ENCODE measurements at places on chromosomes 3 and 15.

DNA sequence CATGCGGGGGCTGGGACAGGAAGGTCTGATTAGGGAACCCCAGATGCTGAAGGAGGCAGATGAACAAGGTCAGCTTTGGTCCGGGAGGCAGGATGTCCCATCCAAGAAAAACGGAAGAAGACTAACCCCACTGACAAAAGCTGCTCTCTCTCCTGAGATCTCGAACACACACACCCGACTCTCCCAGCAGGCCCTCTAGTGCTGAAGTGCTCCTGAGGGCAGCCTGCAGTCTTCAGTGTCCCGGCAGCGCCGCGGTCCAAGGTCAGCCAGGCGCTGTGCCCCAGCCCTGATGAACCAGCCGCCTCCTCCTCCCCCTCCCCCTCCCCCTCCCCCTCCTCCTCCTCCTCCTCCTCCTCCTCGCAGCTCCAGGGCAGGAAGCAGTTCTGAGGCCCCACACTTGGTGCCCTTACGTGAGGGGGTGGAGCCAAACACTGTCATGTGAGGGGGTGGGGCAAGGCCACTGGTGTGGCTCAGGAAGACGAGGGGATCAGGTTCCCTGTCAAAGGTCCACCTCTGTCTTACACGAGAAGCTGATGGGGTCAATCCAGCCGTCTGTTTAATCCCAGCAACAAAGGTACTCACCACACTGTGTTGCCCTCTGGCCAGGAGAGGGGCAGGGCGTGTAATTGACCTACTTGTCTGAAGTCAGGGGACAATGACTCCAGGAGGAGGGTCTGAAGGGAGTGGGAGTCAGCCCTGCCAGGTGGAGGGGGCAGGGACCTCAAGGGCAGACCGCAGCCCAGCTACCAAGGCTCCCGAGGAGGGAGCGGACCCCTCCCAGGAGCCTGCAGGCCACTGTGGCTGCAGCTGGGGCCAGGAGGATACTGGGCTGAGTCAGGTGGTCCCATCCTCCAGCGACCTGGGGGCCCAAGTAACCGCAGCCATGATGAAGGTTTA, 34.3 kb downstream of the PRR23E start:
- DNase-seq, result no peak

DNA sequence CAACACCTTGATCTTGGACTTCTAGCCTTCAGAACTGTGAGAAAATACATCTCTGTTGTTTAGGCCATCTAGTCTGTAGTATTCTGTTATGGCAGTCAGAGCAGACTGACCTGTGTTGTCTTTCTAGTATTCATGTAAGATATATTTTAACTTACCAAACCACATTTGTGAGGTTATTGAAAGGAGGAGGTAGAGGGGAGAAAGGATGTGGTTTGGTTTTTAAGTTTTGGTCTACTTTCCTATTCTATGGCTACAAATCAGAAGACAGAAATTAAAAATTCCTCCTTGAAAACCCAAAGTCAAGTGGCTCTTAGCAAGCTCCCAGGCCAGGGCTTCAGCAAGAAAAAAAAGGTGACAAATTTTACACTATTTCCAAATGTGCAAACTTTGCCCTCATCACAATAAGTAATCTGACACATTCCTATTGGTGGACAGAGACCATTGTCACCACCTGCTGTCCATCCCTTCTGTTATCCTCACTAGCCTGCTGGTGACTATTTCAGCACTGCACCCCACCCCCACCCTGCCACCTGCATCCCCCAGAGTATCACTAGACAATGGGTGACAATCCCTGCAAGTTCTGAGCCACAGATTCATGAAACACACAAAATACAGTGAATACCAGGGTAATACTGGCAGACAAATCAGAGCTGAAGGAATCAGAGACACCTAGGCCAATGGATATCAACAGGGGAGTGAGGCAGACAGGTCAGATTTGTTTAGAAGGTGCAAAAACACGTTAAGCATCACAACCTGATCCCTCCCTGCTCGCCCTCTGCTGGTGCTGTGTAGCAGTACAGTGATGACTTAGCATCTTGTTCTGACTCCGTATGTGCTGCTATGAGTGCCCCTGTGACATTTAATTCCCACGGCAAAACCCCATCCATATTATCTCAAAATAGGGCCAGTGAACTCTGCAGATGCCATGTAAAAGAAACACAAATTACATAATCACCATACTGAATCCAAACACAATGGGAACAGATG, 79.0 kb upstream of the DCLK3 start:
- DNase-seq, result no peak

- DNase-seq, result no peak
Measured at GRCh38 chr3:178880274-178880673, 191.3 kb downstream of the ZMAT3 start.

DNA sequence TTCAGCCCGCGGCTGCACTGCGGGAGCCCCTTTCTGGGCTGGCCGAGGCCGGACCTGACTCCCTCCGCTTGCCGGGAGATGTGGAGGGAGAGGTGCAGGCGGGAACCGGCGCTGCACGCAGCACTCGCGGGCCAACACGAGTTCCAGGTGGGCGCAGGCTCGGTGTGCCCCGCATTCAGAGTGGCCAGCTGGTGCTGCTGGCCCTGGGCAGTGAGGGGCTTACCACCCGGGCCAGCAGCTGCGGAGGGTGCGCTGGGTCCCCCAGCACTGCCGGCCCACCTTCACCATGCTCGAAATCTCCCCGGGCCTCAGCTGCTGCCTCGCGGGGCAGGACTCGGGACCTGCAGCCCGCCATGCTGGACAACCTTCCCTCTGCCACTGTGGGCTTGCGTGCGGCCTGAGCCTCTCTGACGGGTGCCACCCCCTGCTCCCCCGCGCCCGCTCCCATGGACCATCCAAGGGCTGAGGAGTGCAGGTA, 733.5 kb upstream of the CCDC54 start:
- DNase-seq, result no peak

DNA sequence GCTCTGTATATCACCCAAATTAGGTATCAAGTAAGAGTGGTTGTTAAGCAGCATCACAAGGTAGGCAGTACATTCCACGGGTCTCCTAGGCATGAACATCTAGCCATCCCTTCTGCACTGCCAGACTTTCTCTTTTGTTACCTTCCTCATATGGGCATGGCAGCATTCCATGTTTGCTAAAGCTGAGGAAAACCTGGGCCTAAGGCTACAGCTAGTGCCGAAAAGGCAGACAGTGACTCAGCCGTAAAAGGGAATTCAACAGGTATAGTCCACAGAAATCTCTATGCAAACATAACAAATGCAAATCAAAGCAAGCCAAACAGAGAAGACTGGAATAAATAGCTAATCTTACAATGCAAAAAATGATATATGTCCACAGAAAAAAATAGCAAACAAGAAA, 645.4 kb downstream of the ZBBX start:
- DNase-seq, result no peak

DNA sequence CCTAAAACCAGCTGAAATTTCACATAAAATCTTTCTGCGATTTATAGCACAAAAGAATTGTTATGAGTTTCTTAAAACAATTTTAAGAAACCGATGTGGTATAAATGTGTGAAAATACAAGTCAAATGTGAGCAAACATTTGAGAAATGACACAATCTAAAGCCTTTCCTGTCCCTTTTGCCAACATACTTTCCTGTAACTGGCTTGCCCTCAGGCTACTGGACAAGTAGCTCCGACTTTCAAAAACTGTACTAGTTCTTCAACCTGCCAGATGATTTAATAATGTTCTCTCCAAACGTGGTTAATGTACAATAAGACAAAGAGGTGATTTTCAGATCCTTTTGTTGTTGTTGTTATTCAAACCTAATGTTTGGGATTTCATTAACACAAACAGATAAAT, 105.9 kb upstream of the ARHGEF26 start:
- no peak for DNase-seq

- DNase-seq, result no peak
Measured at GRCh38 chr3:168047190-168047795, 48.4 kb downstream of the GOLIM4 start.

GRCh38 chr15:82890995-82891390, 61.5 kb downstream of the HOMER2 start:
- DNase-seq, result no peak

GRCh38 chr3:144859161-144859560, 887.5 kb downstream of the DIPK2A start:
- DNase-seq, result no peak

Data from T-helper 22 cell (primary cell).